ENCODE measurements at places on chromosomes 11 and 22.

- no peak for DNase-seq
Observed at GRCh38 chr22:23387827-23388516, 192.1 kb downstream of the IGLL1 start.

DNA sequence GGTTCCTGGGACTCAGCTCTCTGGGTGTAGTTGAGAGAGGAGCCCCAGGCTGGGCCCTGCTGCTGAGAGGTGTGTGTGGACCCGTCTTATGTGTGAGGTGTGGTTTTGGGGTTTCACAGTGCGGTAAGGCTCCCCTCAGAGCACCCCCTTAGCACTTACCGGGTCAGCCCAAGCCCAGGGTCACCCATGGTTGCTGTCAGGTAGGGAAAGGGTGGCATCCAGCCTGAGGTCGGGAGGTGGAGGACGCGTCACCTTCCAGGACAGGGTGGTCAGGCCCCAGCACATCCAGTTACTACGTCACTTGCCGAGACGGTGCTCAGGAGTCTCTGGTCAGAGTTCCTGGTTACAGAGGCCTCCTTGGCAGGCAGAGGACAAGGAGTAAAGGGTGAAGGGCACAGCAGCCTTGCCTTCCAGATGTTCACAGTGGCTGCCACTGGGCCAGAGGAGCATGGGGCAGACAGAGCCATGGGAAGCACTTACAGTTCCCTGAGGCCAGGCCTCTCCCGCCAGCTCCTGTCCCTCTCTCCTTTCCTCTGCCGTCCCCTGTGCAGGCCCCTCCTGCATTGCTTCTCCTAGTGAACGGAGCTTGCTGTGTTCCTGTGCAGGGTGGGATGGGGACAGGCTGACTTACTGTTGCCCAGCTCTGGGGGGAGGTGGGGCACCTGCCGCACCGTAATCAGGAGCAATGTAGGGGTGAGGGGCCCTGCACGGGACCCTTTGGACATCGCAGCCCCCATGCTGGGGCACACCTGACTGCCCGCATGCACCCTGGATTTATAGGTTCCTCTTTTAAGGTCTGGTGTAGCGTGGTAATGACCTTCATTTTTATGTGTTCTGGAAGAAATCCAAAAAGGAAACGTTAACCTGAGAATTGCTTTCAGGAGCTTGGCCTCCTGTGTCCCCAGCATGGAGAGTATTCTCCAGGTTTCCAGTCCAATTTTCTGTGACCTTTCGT is 285.9 kb downstream of the TBC1D22A start:
- DNase-seq = no peak

DNA sequence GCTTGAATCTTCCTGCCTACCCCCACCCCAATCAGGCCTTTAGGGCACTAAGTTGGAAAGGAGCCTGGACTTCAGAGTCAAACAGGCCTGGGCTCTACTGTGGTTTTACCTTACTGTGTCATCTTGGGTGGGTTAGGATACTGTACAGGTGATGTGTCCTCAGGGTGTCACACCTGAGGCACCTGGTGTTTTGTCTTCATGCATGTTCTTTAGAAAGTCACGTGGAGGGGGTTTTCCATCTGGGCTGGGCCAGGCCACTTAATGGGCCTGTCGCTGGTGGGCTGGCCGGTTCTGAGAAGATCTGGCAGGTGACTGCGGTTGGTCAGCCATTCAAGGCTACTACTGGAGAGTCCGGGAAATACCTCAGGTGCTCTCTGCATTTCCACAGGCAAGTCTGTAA is 92.6 kb downstream of the SWAP70 start:
- no peak for DNase-seq

- DNase-seq = no peak
Observed at GRCh38 chr22:36465232-36466021, 16.0 kb downstream of the TXN2 start.

DNA sequence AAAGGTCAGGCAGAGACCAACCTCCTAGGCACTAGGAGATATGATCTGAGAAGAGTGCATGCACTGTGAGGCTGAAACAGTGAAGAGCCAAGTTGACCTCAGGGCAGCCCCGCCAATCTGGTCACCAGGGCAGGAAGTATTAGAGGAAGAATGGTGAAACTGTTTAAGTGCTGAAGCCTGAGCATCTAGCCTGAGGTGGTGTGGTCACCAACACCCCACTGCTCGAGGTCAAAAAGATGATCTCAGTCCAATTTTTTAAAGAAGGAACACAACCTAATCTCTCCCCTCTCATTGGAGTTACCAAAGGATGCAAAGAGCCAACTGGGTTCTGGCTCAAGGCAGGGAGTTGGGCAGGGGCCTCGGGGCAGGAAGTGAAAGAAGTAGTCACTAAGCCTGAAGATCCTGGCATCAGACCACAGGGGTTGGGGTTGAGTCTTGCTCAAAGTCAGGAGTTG is 4.0 kb downstream of the APBB1 start:
- no peak for DNase-seq

- DNase-seq = no peak
Observed at GRCh38 chr11:104089481-104089880, 53.0 kb downstream of the DDI1 start.

DNA sequence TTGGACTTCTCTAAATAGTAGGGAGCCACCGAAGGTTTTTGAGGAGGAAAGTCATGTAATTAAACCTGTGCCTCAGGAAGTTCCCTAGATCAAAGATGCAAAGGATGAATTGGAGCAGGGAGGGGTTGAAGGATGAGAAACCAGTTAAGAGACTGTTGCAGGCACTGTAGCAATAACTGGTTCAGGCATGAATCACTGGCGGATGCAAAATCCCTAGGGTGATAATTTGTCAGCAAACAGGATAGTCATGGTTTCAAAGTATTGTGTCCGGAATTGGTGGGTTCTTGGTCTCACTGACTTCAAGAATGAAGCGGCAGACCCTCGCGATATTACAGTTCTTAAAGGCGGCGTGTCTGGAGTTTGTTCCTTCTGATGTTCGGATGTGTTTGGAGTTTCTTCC is 19.9 kb downstream of the TRIOBP start:
- DNase-seq = no peak

GRCh38 chr11:70078095-70078780 is at the start of gene ANO1:
Gene ANO1, plus strand, starts transcription at chr11:70078317. Its CDS starts 290 bp downstream, at chr11:70078607.
- DNase-seq = peak; percentile 38

DNA sequence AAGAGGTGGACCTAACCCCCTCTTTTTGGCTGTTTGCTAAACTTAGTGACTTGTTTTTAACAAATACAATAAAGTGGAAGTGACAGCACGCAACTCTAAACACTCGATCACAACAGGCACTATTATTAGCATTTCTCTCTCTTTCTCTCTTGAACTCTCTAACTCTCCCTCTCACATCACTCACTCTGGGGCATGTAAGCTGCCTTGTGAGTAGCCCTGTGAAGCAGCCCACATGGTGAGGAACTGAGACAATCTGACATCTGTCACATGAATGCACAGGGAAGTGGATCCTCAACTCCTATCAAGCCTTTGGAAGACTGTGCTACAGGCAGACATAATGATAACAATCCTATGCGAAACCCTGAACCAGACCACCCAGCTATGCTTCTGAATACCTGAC is 609.0 kb upstream of the CNTN5 start:
- DNase-seq = no peak

DNA sequence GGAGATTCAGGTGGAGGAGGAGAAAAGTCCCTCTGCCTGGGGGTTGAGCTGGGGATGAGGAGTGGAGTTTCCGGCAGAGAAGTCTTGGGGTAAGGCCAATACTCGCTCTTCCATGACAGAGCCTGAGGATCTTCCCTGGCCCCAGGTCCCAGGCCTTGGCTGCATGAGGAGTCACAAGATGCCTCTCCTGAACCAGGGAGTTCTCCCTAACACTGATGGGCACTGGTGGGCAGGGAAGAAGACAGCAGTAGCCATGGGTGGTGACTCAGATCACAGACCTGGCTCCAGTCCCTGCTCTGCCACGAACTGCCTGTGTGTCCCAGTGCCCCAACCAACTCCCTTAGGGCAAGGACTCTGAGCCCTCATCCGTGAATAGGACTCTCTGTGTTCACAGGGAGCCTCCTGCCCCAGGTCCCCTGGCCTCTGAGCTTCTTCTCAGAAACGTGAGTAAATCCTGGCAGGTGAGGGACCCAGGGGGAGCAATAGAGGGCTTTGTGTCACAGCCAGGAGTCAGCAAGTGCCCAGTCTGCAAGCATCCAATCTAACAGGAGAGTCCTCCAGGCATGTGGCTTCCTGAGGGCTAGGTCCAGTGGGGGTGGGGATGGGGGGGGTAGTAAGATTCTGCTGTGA is 45.5 kb upstream of the FTH1 start:
- DNase-seq = no peak

GRCh38 chr22:23219822-23220484 is 39.6 kb downstream of the BCR start:
- no peak for DNase-seq

DNA sequence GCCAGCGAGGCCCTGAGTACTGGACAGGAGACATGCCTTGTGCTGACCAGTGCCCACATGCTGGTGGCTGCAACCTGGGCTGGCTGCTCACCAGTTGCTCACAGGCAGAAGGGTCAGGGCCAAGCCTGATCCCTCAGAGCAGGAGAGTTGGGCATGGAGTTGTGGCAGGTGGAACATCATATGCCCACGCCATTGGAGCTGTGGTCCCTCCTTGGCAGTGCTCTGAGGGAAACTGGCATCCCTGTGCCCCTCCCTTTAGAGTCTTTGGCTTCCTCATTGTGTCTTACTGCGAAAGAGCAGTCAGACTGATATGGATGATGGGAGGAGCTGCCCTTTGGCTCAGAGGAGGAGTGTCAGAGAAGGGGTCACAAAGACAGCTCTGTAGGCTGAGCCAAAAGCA is 3.1 kb upstream of the MYEOV start:
- DNase-seq = no peak

DNA sequence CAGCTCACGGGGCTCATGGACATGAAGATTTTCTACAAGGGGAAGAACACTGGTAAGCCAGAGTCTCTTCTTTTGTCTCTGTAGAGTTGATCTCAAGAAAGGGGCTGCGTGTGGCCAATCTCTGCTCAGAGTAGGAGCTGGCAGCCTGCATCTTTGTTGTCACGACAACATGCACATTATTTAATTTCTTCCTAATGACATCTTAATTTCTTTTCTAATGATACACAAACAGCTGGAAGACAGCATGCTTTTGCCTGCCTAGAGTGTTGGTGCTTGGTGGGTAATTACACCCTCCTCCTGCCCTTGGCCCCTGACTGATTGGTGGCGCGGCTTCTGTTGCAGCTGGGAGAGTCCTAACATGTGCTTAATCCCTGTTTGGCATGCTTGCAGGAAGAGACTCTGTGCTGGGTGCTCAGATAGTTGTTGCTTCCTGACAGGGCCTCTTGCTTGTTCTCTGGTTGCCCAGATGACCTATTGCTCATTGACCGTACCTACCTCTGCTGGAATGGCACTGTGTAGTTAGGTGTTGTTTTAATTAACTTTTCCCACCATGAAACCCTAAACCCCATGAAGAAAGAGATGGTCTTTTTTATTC is 106.9 kb upstream of the SORL1-AS1 start:
- no peak for DNase-seq

- no peak for DNase-seq
Observed at GRCh38 chr11:488992-489391, 18.1 kb downstream of the RNH1 start.

DNA sequence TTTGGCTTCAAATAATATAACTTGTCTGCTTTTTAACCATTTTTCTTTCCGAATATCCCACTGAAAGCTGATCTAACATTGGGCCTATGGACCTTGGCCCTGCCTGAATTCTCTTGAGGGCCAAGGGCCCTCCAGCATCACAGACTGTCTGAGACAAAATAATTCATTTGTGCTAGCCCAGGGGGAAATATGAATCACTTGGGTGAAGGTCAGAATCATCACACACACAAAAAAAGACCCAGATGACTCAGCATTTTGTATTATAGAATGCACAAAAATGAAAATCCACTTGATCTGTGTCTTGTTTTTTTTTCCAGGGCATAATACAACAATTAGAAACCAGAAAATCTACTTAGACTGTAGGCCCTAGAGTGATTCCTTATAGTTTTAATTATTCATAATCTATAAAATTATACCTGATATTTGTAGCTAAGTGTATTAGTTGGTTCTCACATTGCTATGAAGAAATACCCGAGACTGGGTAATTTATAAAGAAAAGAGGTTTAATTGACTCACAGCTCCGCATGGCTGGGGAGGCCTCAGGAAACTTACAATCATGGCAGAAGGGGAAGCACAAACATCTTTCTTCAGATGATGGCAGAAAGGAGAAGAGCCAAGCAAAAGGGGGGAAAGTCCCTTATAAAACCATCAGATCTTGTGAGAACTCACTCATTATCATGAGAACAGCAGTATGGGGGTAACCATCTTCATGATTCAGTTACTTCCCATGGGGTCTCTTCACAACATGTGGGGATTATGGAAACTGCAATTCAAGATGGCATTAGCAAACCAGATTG is 15.6 kb upstream of the RDX start:
- DNase-seq = no peak

DNA sequence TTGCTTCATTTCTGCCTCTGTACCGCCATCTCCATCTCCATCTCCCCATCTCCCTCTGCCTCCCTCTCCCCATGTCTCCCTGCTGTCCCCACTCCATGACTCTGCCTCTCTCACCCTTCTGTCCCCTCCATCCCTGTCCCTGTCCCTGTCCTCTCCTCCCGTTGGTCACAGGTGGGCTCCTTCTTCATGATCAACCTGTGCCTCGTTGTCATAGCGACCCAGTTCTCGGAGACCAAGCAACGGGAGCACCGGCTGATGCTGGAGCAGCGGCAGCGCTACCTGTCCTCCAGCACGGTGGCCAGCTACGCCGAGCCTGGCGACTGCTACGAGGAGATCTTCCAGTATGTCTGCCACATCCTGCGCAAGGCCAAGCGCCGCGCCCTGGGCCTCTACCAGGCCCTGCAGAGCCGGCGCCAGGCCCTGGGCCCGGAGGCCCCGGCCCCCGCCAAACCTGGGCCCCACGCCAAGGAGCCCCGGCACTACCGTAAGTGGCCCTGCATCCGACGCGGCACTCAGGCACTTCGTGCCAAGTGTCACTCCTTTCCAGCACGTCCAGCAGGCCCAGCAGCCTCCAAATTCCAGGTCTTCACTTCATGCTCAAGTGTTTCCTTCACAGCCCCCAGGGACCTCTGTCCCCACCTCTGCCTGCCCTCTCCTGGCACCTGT is 76.0 kb downstream of the CACNA1I start:
- DNase-seq = no peak

- DNase-seq = no peak
Observed at GRCh38 chr22:19509191-19509590, 15.0 kb downstream of the CLDN5 start.

DNA sequence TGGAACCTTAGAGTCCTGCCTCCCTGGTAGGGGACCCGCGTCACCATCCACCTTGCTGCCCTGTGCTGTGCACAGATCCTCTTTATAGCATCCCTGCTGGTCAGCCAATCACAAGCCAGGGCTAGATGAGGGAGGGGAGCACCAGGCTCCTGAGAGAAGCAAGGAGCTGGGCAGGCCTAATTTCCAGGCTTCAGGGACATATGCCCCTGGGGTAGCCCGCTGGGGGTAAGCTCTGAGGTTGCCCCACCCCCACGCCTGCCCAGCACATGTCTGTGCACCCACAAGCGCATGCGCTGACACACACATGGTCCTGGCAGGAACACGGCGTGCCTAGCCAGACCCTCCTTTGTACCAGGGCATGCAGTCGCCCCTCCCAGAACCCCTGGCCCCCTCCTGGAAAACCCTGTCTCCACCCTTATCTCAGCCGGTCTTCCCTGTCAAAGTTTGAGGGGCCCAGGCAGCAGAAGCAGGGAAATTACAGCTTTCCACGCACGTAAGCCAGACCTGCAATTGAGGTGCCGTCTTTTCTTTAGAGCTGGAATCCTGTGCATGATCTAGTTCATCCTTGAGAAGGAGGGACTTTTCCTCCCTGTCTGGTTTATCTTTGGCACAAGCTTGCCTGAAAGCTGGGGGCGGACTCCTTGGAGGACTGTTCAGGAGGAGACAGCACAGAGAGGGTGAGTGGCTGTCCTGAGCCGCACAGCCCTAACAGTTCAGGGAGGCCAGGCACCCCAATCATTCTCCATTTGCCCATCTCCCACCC is 2.1 kb downstream of the SSTR3 start:
- no peak for DNase-seq

- DNase-seq = no peak
Observed at GRCh38 chr22:36946421-36947158, 33.2 kb downstream of the CSF2RB start.

Measured in right kidney (tissue), 9 donors.